Testis (tissue), 5 donors: ENCODE measurements at places on chromosomes 5 and 9.

GRCh38 chr9:123311250-123311752, 42.9 kb upstream of the STRBP start:
- no peak for DNase-seq

DNA sequence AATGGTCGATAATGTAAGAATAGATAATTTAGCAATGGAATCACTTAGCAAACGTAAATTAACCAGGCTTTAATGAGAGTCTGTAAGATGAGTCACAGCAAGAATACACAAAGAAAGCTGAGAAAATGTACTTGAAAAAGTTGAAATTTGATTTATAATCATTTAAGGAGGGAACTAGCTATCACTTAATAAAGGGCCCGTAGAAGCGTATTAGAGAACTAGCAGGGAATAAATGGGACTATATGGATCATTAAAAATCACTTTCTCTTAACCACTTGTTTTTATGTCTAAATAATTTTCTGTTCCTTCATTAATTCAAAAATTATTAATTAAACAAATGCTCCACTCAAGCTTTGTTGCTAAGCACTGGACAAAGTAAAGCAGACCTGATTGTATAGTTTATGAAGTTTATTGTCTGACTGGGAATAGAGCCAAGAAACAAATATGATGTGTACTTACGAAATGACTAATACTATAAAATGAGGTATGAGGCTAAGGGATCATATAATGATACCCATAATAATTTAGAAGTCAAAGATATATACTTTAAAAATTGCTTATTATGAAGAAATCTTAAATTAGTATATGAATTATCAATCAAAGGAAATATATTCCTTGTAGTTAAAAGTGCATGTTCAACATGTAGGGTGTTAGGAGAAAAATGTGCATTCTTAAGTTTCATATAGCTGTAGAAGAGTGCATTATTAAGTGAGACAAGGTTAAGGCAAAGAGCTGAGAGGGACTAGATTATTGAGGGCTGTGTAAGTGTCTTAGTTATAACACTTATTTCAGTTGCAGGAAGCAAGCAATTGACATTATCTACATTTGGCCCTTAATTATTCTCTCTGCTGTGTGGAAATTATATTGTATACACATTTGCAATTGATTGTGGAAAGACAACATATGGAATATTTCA, 196.8 kb downstream of the PRDM9 start:
- no peak for DNase-seq

GRCh38 chr9:7137040-7137439, 379.3 kb downstream of the KDM4C start:
- DNase-seq, result no peak

DNA sequence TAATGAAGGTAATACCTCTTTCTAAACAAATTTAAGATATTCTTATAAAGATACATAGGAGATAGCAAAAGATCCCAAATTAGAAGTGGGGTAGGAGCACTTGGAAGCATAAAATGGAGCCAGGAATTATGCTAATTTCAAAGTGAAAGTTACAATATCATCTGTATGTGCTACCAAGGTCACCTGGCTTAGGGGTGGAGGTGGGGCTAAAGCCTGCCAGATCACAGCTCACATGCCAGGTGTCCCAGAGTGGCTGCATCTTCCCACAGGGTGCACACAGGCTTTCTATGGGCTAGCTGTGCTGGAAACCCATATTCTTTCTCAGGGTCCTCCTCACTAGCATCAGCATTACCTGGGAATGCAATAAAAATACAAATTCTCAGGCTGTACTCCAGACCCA, 118.2 kb upstream of the TXNDC8 start:
- no peak for DNase-seq

GRCh38 chr5:155021842-155022241, 8.3 kb downstream of the KIF4B start:
- DNase-seq, result no peak

DNA sequence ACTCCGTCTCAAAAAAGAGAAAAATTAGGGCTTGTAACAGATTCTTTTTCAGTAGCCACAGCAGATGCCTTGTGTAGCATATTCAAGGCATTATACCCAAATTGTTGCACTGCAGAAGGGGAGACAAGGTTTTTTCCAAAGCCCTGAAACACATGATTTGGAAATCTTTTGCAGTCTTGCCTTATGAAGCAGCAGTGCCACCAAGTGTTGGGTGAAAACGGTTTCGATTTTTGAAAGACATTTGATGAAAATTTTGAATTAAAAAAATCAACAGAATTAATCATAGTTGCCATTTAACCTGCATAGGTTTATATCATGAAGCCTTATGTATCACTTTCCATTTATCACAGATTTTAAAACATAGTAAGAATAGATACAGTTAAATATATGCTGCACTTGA, 479.5 kb downstream of the TAF11L14 start:
- no peak for DNase-seq

- DNase-seq, result no peak
Measured at GRCh38 chr5:52657247-52657645, 130.5 kb upstream of the ITGA1 start.

DNA sequence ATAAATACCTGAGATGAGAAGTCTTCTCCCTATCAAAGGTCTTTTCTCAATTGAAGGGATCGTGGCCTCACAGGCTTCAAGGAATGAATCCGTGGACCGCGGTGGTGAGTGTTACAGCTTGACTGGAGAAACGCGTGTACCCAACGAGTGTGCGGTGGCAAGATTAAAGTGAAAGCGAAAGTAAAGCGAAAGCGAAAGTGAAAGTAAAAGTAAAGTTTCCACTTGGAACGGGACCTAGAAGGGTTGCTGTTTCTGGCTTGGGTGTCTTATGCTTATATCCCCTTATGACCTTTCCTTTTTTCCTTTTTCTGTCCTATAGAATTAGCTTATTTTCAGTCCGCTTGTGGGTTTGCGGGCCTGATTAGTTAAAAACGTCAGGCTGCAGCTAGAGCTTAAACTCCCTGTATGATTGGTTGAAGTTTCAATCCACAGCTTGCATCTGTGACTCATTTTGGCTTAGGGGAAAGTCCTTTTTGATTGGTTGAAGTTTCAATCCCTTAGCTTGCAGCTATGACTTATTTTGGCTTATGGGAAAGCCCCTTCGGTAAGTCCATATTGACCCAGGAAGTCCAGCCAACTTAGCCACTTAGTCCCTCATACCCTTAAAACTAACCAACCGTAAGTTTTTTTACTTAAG, 924.3 kb upstream of the CDH10 start:
- DNase-seq, result no peak

GRCh38 chr5:110094548-110094947, 404.8 kb downstream of the MAN2A1 start:
- DNase-seq, result no peak

DNA sequence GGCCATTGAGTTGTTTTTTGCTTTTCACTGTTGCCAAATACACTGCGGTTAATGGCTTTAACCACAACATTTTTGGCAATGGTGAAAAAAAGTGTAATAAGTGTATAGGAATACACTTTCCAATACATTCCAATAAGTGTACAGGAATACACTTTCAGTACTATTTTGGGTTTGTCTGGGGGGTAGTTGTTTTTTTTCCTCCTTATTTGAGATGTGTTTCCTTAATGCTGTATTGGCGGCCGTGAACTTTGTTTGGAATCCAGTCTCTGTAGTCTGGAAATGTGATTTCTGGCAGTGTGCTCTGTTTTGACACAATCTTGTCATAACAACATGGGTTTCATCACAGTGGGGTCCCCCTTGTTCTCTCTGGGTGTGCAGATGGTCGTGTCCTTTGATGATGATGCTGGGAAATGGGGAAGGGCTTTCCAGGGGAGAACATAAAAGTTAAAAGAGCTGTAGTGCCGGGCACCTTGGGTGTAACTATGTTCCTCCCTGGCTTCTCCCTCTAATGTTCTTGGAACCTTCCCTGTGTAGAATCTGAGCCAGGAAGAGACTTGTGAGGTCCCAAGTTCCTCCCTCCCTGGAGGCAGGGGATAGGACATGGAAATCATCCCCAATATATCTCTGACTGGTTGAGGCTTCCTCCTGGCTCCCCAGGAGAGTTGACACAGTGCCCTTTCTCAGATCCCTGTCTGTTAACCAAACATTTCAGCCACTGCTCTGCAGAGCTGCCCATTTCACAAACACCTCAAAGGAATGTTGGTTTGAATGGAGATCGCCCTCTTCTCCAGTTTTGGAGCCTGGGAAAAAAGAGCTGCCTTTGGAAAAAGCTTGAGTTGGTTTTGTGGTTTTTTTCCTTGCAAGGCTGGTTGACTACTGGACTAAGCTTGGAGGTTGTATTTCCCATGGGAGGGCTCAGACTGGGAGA, 44.8 kb downstream of the RCL1 start:
- DNase-seq, result peak; percentile 38

DNA sequence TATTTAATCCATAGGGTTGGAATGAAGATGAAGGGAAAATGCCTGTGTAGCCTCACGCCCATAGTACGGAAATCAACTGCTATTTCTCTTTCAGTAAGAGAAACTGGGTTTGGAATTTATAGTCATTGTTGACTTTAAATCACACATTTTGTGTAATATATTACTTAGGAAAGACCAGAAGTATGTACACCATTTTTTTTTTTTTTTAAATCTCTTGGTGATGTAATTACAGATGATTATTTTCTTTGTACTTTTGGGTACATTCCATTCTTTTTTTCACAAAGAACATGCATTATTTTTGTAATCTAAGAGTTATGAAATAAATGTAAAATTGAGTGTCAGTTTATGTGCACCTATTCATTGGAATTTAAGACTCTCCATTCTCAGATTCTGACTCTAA, 45.7 kb downstream of the POC5 start:
- no peak for DNase-seq

- no peak for DNase-seq
Measured at GRCh38 chr9:121814594-121814993, 163.2 kb downstream of the DAB2IP start.

DNA sequence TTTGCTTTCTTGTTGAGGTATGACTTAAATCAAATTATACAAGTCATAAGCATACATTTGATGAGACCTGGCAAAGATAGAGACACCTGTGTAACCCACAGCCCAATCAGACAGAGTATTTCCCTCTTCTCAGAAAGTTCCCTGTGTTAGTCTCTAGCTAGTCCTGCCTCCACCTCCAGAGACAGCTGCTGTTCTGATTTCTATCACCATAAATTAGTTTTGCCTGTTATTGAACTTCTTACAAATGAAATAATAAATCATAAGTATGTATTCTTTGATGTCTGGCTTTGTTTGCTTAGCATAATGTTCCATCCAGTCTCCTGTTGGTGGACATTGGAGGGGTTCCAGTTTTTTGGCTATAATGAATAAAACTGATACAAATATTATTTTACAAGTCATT, 194.5 kb downstream of the ICE1 start:
- no peak for DNase-seq

GRCh38 chr9:92140074-92140753, 25.0 kb upstream of the SPTLC1 start:
- DNase-seq, result peak; percentile 90

DNA sequence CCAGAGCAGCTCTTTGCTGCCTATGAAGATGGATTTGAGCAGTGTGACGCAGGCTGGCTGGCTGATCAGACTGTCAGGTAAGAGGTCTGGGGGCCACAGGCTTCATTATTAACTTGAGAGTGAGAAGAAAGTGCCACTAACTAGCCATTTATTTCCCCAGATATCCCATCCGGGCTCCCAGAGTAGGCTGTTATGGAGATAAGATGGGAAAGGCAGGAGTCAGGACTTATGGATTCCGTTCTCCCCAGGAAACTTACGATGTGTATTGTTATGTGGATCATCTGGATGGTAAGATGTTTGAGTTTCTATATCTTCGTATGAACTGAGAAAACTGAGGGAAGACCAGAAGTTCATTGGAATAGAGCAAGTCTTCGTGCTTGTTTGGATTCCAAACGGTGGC, 22.1 kb downstream of the VCAN start:
- no peak for DNase-seq

- no peak for DNase-seq
Measured at GRCh38 chr9:125757834-125758233, 10.7 kb downstream of the PBX3 start.
